ENCODE measurements at places on chromosomes 12 and 14.

DNA sequence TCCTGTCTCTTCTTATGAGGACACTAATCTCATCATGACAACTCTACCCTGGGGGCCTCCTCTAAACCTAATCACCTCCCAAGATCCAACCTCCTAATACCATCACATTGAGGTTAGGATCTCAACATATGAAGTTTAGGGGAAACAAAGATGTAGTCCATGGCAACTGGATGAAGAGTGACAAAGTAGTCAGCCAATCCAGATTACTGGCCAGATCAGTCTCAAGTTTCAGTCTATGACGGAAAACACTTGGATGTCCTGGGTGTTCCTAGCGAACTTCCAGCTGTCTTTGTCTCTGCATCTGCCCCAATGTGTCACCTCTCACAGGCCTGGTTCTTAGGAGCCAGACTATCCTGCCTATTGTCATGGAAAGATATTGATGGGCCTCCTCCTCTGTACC is 630.8 kb downstream of the AACS start:
- no peak for DNase-seq

DNA sequence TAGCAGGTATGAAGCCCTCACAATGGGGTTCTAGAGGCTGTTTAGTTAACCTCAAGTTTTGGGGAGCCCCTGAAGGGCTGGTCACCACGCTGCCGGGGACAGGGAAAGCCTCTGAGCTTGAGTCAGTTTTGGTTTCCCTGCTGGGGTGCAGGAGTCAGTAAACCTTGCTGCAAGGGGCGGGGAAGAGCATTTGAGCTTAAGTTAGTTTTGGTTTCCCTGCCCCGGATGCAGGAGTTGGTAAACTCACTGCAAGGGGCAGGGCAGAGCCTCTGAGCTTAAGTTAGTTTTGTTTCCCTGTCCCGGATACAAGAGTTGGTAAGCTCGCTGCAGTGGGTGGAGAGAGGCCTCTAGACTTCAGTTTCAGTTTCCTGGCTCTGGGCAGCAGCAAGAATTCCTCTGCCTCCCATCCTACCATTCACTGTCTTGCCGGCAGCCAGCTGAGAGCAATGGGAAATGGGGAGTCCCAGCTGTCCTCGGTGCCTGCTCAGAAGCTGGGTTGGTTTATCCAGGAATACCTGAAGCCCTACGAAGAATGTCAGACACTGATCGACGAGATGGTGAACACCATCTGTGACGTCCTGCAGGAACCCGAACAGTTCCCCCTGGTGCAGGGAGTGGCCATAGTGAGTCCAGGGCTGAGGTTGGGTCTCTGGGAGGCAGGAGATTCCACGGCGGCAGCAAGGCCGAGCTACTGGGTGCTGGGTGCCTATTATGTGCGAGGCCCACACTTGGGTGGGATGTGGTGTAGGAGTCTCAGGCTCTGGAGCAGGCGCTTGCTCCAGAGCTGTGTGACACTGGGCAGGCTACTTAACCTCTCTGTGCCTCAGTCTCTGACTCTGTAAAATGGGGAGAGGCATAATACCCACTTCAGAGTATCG is at the start of gene OAS2:
TSS of gene OAS2 (plus strand) at position 357 of the 878 bp plus-strand sequence. CDS start at position 447, 90 bp downstream.
- DNase-seq: no peak

DNA sequence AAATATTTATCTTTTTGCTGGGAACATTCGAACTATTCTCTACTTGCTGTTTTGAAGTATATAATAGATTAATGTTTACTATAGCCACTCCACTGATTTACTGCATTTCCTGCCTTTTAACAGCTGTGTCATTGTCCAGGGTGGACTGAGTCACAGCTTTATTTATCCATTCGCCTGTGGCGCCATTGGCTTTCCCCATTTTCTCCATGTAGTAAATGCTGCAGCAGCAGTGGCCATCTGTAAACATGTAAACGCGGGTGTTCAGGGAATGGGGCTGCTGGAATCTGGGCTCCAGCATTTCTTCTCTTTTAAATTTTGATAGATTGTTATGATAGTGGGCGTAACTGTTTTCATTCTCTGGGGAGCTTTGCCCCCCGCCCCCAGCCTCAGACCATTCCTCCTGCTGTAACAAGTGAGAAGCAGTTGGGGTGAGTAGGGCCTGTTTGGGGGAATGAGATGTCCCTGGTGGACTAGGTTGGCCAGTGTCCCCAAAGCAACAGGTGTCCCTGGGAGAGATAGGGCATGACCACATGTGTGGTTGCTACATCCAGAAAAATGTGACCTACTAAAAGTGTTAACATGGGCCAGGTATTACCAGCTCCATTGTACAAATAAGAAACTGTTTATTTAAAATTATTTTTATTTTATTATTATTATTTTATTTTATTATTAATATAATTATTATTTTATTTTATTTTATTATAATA is 32.9 kb downstream of the RIN3 start:
- DNase-seq: no peak

DNA sequence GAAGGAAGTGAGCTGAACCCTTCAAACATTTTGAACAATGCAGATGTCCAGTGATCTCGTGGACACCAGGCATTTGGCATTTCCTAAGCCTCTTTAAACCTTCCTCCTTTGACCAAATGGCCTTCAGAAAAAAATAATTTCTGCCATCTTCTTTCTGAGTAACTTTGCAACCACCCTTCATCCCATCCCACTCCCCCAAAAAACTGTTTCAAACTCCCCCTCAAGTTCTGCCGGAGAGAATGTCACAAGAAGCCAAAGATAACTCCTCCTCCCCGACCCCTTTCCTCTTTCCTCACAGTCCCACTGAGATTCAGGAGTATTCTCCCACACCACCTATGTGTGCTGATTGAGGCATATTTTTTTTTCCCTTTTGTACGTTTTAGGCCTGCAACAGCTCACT is 1.7 kb downstream of the KSR2 start:
- no peak for DNase-seq

GRCh38 chr12:52156757-52157565 is 34.9 kb downstream of the KRT80 start:
- peak; percentile 63 for DNase-seq

DNA sequence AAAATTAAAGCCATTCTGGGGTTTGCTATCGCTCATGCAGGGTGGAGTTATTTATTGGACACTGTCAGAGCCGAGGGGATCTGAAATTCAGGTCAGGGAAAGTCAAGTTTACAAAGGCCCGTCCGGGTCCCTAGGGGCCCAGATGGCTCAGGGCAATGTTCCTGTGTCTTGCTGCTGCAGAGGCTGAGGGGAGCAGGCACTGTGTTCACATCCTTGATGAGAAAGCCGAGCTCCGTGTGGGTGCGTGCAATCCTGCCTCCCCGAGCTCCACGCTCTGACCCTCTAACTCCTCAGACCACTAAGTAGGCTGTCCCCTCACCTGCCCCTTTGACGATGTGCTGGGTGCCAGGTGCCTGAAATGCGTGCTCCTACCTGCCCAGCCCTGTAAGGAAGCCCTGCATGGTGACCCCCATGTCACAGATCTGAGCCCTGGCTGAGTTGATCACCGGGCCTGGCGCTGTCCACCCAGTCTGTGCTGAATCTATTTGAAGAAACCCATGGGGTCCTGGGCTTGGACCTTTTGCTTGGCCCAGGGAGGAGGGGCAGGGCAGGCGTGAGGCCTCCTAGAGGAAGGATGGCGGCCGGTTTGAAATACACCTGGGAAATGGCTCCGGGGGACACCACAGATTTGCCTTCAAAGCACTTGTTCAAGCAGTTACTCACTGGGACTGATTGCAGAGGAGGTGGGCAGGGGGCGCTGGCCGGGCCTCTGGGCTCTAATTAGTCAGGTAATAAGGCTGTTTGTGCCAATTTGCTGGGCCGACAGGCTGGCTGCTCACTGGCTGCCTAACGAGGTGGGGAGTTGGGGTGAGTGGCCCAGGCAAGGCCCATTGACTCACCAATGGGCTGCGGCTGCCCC is 204.3 kb downstream of the KIF26A start:
- DNase-seq: no peak

- DNase-seq: no peak
Observed at GRCh38 chr14:54189748-54190354, 207.0 kb upstream of the CDKN3 start.

DNA sequence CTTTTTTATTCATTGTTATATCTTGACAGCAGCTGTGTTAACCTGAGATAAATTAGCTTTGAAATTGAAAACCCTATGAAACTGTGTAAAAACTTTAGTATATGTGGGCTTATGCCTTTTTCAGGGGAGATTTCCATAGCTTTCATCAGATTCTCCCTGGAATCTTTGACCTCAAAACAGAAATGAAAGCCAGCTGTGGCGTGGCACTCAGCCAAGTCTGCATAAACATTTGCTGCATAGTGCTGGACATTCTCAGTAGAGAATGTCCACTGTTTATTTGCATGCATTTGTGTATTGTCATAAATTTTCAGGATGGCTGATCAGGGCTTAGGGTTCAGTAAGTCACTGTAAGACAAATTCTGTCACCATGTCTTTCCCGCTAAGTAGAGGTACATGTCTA is 115.3 kb upstream of the NAP1L1 start:
- DNase-seq: no peak

DNA sequence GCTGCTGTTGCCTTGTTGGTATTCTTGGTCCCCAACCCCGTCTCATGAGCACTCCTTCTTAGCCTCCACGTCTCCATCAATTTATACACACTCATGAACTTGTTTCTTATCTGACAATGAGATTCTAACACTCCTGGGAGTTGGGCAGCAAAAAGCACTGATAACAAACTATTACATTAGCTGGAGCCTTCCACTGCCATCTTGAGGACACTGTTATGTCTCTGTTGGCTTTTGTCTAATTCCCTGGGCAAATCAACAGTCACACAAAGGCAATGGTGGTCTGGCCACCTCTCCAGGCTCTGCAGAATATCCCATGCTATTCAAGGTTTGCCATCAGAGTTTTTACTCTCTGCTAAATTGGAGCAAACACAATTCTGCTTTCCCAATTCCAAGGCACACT is 117.8 kb upstream of the COCH start:
- no peak for DNase-seq

- no peak for DNase-seq
Observed at GRCh38 chr12:127296591-127296990, 970.4 kb upstream of the TMEM132C start.

- peak; percentile 75 for DNase-seq
Observed at GRCh38 chr14:95770777-95771176, 56.9 kb upstream of the TCL1A start.

Data from COR-L47 (cell line).